ENCODE measurements at places on chromosomes 7 and 10. TPM values are rescaled to one million over a fixed set of nuclear protein-coding genes. Genes with fewer than 3 reads are reported as not detected.
A peak's percentile ranks its signal among the peaks of the same experiment; 100 is the strongest.

DNA sequence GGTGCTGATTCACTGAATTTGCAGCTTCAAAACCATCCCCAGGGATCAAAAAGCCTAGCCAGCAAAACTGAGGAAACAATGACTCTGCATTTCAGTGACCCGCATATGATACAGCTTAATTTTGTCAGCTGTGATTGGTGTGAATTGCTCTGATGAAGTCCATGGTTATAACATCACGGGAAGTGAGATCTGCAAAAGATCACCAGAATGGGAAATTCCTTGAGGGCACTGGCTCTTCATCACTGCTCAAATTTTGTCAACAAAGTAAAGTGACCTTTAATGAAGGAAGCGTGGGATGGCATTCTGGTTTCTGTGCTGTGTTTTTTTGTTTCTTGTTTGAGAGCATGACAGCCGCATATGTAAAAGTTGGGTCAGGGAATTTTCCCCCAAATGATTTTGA lies 745.9 kb downstream of the GATA3 start:
- H3K27me3 ChIP-seq, result no peaks in the 10 kb centered on the region
- H3K36me3 ChIP-seq, result peaks cover 26% of the 10 kb centered on the region
- DNase-seq, result no peak
- H3K4me3 ChIP-seq, result no peak overlapping the region

GRCh38 chr10:45000138-45000751 lies 478 bp upstream of the ZNF22 start:
- H3K27me3 ChIP-seq, result peaks cover 10% of the 10 kb centered on the region
- H3K4me3 ChIP-seq, result peak overlapping the region; percentile 86
- no peak for DNase-seq
- H3K27ac ChIP-seq, result peak overlapping the region; percentile 93
- H3K4me1 ChIP-seq, result peaks cover 42% of the 10 kb centered on the region

GRCh38 chr7:116148108-116148507 lies 62.2 kb upstream of the TES start:
- H3K4me1 ChIP-seq, result peaks cover 47% of the 10 kb centered on the region
- H3K27me3 ChIP-seq, result peaks cover 6% of the 10 kb centered on the region
- no peak for DNase-seq
- H3K36me3 ChIP-seq, result peaks cover 12% of the 10 kb centered on the region
- H3K4me3 ChIP-seq, result no peak overlapping the region

GRCh38 chr10:132704008-132704814 lies 81.7 kb downstream of the NKX6-2 start:
- H3K27ac ChIP-seq, result no peak overlapping the region
- no peak for DNase-seq
- H3K4me3 ChIP-seq, result no peak overlapping the region
- no peaks in the 10 kb centered on the region for H3K27me3 ChIP-seq
- peaks cover 31% of the 10 kb centered on the region for H3K36me3 ChIP-seq

DNA sequence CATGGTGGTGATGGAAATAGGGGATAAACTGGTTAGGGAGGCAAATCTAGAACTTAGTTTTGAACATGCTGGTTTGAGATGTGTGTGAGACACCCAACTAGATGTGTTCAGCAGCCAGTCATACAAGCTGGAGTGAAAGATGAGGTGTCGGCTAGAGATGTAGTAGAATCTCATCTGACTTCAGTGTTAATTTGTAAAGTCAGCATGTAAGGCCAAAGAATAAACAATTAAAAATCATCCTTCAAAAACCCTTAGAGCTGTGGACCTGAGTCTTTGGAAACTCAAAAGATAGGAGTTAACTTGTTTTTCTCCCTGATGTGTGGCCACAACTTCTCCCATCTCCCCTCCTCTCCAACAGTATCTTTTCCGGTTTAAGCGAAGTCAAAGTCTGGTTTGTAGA lies 22.8 kb upstream of the AGK start:
- H3K4me1 ChIP-seq, result peaks cover under 1% of the 10 kb centered on the region
- no peaks in the 10 kb centered on the region for H3K36me3 ChIP-seq
- peaks cover 35% of the 10 kb centered on the region for H3K27me3 ChIP-seq

- H3K27ac ChIP-seq, result no peak overlapping the region
- no peaks in the 10 kb centered on the region for H3K27me3 ChIP-seq
- DNase-seq, result no peak
- peaks cover 4% of the 10 kb centered on the region for H3K36me3 ChIP-seq
Measured at GRCh38 chr10:73995035-73995358, 2.9 kb upstream of the VCL start.

GRCh38 chr7:18547509-18548187 lies 52.1 kb downstream of the HDAC9 start:
- H3K4me1 ChIP-seq, result no peaks in the 10 kb centered on the region
- H3K36me3 ChIP-seq, result no peaks in the 10 kb centered on the region
- H3K4me3 ChIP-seq, result no peak overlapping the region
- no peak overlapping the region for H3K27ac ChIP-seq
- DNase-seq, result no peak

DNA sequence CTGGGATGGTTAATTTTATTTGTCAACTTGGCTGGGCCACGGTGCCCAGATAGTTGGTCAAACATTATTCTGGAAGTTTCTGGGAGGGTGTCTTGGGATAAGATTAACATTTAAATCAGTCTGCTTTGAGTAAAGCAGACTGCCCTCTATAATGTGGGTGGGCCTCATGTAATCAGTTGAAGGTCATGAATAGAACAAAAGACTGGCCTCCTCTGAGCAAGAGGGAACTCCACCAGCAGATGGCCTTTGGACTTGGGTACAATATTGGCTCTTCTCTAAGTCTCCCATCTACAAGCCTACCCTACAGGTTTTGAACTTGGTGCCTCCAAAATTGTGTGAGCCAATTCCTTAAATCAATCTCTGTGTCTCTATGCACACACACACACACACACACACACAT lies 61.8 kb downstream of the PLXNA4 start:
- H3K4me3 ChIP-seq, result no peak overlapping the region
- no peak overlapping the region for H3K27ac ChIP-seq
- no peak for DNase-seq
- H3K4me1 ChIP-seq, result peaks cover 29% of the 10 kb centered on the region

GRID2IP gene
- 0.18 TPM for total RNA-seq

EPHA1 gene
- 0.34 TPM for total RNA-seq

Data from activated T-helper 2 cell treated with anti-CD3 and anti-CD28 coated beads, Interferon-gamma antibody, Interleukin-2, Interleukin-4, amounts not matched to agents 10 μg/mL and 5 μg/mL and 100 μg/mL, durations not matched to agents 14 hours and 24 hours and 36 hours (primary cell).